ENCODE measurements at places on chromosomes 12 and 14. TPM values are rescaled to one million over a fixed set of nuclear protein-coding genes. Genes with fewer than 3 reads are reported as not detected.

The HOMEZ gene
- 15.2 TPM for total RNA-seq

The PMEL gene
- 1.9 TPM for total RNA-seq

The OR10A7 gene
- total RNA-seq = not detected

The TAS2R9 gene
- not detected for total RNA-seq

The TOMM20L gene
- total RNA-seq = not detected

Measured in airway epithelial cell (primary cell).